Left kidney (tissue), 8 donors: ENCODE measurements at places on chromosomes 6 and 20. TPM values are rescaled to one million over a fixed set of nuclear protein-coding genes. Genes with fewer than 3 reads are reported as not detected.
A peak's percentile ranks its signal among the peaks of the same experiment; 100 is the strongest.

Gene RNF39
- 2.0 TPM for polyA plus RNA-seq

Gene OR2W1
- polyA plus RNA-seq = not detected

DNA sequence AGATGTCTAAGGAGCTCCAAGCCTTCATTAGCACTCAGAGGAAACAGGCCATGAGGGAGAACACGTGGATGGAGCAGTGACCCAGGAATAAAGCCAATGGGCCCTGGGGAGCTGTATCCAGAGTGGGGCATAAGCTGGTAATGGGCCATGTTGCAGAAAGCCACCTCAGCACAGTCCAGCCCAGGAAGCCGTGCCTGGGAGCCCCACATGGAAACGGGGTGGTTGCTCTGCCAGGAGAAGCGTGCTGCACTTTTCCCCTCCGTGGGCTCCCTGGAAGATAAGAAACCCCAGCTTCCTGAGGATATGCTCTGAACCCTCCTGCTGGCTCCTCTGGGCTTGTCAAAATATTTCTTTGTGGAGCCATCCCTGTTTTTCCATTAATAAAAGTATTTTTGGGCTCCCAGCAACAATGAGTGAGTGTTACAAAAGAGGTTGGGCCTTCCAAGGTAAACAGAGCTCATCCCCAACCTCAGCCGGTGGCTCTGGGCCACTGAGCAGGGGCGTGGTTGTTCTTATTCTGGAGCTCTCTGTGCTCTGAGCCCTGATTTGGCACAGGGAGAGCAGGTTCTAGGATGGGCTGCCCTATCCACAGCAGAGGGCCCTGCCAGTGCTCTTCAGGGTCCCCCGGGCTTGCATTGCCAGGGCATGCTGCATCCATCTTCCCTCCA is 31.2 kb upstream of the NFATC2 start:
- DNase-seq = no peak

- DNase-seq = no peak
Measured at GRCh38 chr6:167770291-167770955, 56.3 kb upstream of the AFDN start.

DNA sequence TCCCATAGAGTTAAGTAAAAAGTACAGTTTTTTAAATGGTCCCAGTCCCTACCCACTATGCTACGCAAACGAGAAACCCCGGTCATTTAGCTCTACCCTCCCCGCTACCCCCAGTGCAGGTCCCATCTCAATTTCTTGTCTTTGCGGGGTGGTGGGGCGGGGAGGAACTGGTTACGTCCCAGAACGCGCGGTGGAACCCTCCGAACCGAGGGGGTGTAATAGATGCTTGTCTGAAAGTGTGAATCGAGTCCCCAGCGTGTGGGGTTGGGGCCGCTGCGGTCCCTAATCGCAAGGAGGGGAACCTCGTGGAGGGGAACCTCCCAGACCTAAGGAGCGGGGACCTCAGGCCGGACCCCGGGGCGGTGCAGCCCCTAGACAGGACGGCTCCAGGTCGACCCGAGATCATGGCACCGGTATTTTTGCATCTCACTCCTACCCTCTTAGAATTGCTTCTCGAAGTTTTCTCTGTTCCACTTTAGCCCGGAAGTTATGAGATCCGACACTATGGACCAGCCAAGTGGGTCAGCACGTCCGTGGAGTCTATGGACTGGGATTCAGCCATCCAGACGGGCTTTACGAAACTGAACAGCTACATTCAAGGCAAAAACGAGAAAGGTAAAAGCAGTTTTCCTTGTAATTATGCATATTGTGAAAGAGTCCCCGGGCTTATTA is 779 bp downstream of the HEBP2 start:
- DNase-seq = peak; percentile 13

DNA sequence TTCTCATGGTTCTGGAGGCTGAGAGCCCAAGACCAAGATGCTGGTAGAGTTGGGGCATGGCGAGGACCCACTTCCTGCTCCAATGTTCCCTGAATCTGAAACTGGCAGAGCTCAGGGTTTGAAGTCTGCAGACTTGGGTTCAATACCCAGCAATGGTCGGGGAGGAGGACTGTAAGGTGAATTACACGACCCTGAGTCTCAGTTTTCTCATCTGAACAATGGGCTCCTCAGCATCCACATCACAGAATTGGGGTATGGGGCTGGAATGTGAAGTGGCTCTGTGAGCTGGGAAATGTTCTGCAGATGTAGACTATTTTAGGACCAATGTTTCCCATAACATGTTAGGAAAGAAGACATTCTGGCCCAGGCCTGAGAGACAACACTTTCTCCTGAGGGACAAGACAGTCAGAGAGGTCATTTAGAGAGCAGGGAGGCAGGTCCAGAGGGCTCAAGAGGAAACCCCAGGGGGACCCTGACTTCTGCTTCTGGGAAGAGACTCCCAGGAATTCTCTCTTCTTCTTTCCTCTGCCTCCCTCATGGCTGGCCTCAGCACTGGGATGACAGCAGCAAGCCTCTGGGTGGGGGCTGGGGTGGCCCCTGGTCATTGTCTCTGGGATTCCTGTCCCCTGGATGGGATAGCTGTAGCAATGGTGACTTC is 141.3 kb upstream of the PMEPA1 start:
- no peak for DNase-seq
